Motor neuron (in vitro differentiated cells): ENCODE measurements at places on chromosomes 12 and 14.

GRCh38 chr14:58428118-58428683 is 682 bp downstream of the KIAA0586 start:
- ATAC-seq, result peak; percentile 15

DNA sequence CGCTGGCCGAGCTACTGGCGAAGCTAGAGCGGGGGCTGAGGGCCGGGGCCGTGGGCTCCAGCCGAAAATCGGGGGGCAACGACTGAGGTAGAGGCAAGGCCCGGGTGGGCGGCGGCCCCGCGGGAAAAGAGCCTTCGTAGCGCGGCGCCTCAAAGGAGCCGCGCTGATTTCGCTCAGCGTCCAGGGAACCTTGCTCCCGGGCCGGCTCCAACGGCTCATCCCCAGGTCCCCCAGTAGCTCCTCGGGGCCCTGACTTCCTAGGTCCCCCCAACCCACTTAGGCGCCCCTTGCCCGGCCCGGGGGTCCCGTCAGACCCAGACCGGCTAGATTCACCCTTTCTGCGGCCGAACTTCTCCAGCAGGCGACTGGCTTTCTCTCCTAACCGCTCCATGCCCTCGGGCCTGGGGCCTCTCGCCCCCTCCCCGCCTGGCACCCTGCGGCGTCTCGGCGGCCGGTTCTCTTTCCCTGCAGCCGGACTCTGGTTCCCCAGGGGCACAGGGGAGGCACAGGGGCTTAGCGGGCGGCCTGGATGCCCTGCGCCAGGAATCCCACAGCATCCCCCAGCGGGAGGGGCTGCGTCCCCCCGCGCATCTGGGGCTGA is 375 bp downstream of the AJUBA start:
- ATAC-seq, result no peak

DNA sequence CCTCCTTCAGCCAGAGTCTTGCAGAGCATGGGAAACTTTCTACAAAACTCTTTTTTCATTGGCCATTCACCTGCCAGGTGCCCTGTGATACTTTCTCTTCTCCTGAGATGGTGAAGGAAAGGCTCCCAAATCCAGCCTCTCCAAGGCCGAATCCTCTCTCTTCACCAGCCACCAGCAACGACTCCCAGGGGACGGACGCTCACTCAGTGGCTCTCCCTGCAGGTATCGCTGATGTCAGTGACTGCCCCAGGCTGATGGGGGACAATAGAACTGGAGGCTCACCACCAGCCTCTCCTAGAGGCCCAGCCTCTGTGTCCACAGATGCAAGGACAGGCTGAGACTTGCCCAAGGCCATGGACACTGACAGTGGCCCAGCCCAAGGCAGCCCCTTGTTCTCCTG is 204.1 kb downstream of the BCL11B start:
- ATAC-seq, result no peak

GRCh38 chr12:75937486-75937885 is 94.1 kb downstream of the PHLDA1 start:
- no peak for ATAC-seq

DNA sequence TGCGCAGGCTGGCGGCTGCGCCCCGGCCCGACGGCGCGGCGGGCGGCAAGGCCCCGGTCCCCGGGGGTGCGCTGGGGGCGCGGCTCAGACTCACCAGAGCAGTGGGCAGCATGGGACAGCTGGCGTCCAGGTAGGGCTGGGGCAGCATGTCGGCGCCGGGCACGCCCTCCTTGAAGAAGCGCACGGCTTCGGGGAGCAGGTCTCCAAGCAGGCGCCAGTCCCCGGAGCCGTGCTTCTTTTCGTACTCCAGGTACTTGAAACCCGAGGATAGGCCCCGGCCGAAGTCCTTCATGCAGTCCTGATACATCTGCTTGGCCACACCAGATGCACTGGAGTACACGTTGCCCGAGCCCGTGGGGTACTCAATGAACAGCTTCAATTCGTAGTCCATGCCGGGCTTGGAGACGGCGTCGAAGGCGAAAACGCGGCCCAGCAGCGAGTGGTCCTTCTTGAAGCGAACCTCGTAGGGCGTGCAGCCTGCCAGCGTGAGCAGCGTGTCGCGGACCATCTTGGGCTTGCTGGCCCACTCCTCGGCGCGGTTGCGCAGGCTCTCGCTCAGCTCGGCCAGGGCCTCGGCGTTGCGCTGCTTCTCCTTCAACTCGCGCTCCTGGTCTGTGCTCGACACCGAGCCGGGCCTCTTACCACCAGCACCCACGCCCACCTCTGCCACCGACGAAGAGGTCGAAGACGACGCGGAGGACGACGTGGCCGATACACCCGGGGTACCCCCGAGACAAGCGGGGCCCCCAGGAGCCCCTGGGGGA is 2.2 kb downstream of the IRF2BPL start:
- ATAC-seq, result no peak

DNA sequence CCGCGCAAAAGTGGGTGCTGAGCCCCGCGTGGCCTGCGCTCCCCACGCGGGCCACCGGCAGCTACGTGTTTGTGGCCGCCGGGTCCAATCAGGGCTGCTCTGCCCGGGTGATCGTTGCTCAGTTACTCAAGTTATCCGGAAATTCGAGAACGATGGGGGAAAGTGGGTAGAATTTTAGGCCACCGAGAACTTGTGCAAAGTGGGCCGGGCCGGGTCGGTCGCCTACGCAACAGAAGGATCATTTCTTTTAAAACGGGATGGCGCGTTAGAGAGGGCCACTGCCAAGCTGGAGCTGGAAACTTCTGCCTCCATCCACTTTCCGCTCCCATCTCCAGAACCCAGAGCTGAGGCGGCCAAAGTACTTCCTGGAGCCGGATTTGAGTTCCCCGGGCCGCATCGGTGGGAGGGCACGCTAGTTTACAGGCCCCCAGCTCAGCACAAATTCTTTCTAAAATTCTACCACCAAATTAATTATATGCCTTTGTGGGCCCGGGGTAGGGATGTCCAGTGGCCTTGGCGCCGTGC is 3.5 kb downstream of the RFX4 start:
- ATAC-seq, result no peak
